Spinal cord (tissue), 10 donors: ENCODE measurements at places on chromosomes 5 and 9. TPM values are rescaled to one million over a fixed set of nuclear protein-coding genes. Genes with fewer than 3 reads are reported as not detected.

Gene PCDHGA11
- 14.9 TPM for polyA plus RNA-seq

Gene FYB1
- polyA plus RNA-seq = 12.7 TPM

Gene C5orf46
- not detected for polyA plus RNA-seq

Gene EPB41L4B
- polyA plus RNA-seq = 39.3 TPM

Gene TGFBR1
- polyA plus RNA-seq = 25.1 TPM

Gene NXNL2
- 3.8 TPM for polyA plus RNA-seq
